ENCODE measurements at places on chromosomes 5 and 9. TPM values are rescaled to one million over a fixed set of nuclear protein-coding genes. Genes with fewer than 3 reads are reported as not detected.

The CATSPER3 gene
- 0.28 TPM for total RNA-seq

The PCDHGC4 gene
- total RNA-seq = 1.4 TPM

GRCh38 chr5:127590156-127590722, 58.6 kb upstream of the CTXN3 start:
- no peaks in the 10 kb centered on the region for H3K27me3 ChIP-seq
- no peaks in the 10 kb centered on the region for H3K36me3 ChIP-seq
- H3K4me3 ChIP-seq = no peak overlapping the region
- no peak for DNase-seq
- no peaks in the 10 kb centered on the region for H3K4me1 ChIP-seq
- H3K27ac ChIP-seq = no peak overlapping the region

The SPATA31C1 gene
- 0.05 TPM for total RNA-seq

The FOXD4L4 gene
- 0.05 TPM for total RNA-seq

All from liver (tissue), 10 donors.